Stimulated activated CD4-positive, alpha-beta T cell treated with anti-CD3 and anti-CD28 coated beads, Interleukin-1b, Interleukin-23, amount 100 ng/mL, for 1 hour (primary cell): ENCODE measurements at places on chromosomes 2 and 18.

- DNase-seq: no peak
Measured at GRCh38 chr2:118554616-118555015, 292.8 kb downstream of the EN1 start.

DNA sequence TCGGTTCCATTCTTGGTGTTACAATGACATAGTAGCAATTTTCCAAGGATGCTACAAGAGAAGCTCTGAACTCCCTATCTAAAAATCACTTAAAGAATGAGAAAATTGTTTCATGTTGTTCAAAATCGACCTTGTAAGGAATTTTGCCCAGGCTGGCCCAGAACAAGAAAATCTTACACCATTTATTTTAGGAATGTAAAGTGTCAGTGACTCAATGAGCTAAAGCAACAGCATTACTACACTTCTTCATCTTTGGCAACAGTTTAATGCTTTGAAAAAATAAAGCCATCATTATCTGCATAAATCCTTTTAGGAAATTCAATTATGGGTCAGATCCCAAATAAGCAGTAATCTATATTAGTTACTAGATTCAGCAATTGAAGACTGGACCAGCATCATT, 38.6 kb downstream of the SLC25A12 start:
- no peak for DNase-seq

DNA sequence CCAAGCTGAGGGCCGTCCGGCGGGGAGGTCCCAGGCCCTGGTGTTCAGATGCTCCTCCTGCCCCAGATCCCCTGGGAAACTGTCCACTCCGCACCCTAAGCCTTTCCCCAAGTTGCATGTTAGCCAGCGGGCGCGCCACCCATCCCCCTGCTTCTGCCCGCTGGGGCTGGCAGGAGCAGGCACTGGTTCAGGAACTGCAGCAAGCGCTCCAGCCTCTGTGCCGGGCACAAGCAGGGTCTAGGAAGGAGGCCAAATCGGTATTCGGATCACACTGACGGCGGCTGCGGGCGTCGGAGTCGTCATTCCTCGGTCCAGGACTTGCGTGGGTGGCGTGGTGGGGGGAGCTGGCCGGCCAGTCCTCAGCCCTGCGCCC, 53.7 kb downstream of the FAM168B start:
- no peak for DNase-seq

DNA sequence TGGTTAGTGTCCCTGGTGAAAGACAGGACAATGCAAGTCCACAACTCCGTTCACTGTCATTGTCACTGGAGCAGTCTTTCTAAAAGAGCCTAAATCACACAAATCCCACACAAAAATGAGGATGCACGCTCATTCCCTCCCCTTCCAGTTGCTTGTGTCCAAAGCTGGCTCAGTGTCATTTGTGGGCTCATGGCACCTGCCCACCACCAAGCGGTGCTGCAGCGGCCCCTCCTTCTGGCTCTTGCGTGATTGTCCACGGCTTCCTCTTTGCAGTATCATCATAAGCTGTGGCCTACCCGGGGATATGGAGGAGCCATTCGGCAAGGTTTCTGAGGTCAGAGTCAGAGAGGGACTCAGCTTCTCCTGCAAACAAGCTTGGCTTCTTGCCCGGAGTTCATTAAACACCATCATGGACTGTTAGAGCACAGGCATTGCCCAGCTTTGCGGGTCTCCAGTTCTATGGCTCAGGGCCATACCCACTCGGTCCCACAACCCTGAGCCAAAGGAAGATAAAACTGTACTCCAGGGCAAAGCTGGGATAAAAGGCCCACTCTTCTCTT, 179.4 kb upstream of the AGAP1 start:
- DNase-seq: no peak

DNA sequence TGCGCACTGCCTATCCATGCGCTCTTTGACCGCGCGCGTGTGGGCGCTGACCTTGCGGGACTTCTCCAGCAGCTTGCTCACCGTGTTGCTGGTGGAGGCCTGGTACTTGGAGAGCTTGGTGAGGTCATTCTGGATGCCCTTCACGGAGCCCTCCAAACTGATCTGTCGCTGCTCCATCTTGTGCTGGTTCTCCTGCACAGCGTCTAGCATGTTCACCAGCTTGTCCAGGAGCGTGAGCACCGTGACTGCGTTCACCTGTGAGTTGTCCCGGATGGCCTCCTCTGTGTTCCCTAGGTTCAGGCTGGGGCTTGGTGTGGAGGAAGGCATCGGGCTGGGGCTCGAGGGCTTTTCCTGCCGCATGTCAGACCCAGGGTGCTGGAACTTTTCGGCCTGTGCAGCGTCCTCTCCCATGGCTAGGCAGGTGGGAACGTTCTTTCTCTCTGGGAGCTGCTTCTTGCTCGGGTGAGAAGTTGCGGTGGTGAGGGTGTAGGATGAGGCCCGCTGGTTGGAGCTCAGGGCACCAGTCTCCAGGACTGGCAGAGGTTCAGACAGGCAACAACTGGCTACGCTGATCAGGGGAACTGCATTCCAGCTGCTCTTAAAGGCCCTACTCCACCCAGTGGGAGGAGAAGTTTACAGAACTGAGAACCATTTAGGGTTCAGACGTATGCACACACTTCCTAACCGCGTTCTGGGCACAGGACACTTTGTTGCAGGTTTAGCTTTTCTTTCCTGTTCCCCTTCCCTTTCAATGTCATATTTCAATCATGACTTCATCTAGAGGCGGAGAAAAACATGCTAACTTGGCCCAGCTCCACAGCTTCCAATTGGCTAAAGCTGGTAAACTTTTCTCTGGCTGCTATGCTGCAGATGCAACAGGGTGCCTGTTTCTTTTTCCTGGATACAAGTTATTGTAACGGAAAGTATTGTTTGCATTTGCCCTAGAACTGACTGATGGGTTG, at the start of gene CAVIN2:
CAVIN2 (minus strand) TSS at position 574 of the 962 bp plus-strand sequence; CDS start at position 411, 163 bp downstream.
- no peak for DNase-seq

GRCh38 chr2:226247289-226248275, 552.0 kb downstream of the IRS1 start:
- DNase-seq: no peak

DNA sequence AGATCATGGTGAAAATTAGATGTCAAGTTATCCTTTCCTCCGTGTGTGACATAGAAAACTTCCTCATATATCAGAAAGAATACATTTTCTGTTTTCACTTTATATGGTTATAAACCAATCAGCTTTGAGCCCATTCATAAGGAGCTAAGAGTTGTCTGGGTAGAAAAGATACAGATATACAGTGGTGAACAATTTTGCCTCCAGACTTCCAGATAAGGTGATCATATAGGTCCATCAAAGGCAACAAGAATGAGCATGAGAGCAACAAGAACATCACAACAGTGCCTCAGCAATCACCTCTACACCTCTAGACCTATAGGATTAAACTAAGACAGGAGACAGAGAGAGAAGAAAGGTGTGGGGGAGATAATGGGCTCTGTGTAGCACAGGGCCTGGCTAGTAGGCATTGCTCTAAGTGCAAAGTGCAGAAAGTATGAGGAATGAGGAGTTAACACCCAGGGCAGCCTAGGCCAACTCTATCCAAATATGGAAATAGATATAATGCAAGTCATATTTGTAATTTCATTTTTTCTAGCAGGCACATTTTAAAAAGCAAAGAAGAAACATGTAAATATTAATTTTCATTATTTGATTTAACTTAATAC, 8.3 kb downstream of the TNP1 start:
- DNase-seq: no peak

- no peak for DNase-seq
Measured at GRCh38 chr2:113018509-113018908, 13.2 kb downstream of the IL36A start.

DNA sequence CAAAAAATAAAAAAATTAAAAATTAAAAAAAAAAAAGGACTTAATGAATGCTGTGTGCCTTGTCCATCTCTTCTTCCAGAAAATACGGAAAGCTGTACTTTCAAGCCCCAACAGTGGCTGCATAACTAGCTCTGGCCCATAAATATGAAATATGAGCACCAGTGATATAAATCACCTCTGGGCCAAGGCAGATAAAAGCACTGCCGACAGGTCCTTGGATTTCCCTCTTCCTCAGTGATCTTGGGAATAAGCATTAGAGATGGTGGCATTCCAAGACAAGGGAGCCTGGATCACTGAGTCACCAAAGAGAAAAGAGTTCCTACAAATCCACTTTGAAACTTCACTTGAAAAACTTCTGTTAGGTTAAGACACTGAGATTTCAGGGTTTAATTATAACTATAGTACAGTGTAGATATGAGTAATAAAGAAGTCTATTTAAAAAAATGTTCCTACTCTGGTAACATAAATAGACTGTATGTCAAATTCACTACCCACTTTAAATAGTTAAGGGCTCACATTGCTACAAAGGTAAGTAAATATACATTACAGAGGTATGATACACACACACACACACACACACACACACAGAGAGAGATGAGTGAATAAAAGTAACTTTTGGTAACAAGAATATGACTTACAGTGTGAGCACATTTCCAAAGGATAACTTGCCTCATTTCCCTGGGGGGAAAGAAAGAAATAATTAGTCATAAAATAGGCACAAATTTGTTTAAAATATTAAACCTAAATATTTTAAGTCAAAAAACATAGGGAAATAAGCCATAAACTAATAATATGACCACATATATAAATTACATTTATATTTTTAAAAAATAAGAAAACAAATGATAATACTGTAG, 35.6 kb downstream of the PPP3R1 start:
- DNase-seq: no peak

DNA sequence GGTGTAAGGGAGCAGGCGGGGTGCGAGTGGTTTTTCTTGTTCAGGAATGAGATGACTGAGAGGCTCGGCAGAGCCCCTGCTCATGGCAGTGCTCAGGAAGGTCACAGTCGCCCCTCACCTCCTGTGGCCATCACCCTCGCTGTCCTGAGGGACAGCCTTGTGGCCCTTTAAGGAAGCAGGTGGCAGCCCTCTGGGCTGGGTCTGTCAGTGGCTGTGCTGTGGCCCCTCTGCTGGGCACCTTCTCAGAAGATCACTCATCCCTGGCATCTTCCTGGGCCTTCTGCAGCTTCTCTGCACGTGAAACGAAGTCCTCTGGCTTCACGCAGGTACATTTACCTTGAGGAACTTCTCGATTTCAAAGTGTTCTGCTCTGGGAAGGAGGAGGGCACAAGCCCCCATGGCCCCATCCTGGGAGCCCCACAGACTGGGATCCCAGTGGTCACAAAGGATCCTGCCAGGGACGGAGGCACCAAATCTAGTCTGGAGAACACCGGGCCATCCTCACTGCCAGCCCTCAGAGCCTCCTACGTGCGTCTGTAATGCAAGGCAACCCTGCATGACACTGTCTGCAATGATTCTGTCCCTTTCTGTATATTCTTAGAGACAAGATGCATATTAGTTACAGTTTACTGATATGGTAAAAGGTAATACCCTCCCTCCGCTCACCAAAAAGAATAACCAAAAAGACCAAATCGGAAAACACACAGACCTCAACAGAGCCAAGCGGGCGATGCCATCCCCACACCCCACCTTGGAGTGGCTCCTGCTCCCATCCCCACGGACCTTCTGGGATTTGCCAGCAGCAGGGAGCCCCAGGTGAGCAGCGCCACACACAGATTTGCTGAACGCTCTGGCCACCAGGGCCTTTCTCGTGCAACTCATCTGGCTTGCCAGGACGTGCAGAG, 25.9 kb upstream of the FAHD2A start:
- no peak for DNase-seq

- no peak for DNase-seq
Measured at GRCh38 chr18:23550898-23551297, 35.4 kb downstream of the NPC1 start.

- DNase-seq: no peak
Measured at GRCh38 chr2:159459279-159459678, 157.1 kb downstream of the BAZ2B start.

DNA sequence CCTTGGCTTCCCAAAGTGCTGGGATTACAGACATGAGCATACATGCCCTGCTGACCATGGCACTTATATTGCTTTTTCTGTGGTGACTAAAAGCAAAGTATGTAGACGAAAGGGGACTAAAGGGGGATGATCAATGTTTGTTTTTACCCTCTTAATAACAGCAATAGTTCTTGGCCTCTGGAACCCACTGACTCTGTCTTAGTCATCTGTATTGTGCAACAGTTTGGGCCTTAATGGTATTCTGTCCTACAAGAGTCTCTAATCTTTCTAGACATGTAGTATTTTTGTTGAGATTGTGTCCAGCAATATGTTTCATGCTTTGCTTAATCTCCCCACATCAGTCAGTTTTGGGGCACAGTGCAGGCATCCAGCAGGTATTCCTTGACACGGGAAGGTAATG, 359.9 kb upstream of the FANCL start:
- no peak for DNase-seq

DNA sequence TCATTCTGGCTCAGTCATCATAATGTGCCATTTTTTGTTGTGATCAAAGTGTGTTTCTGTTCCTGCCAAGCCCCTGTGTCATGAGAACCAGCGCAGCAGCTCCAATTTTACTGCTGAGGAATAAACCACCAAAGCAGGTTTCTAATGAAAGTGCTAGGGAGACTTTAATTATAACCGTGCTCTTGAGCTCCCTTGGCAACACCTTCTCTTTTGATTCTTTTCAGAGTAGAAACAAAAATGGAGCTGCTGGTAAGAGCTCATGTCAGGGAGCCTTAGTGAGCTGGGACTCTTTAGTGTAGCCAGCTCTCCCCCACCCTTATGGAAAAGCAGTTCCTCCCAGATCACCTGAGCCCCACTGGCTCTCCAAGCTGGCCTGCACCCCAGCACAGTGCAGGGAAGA, 74.3 kb downstream of the LYPD1 start:
- DNase-seq: no peak

- DNase-seq: no peak
Measured at GRCh38 chr2:64605991-64606478, 47.7 kb downstream of the SERTAD2 start.

- DNase-seq: no peak
Measured at GRCh38 chr2:107078584-107078983, 192.6 kb upstream of the ST6GAL2 start.

DNA sequence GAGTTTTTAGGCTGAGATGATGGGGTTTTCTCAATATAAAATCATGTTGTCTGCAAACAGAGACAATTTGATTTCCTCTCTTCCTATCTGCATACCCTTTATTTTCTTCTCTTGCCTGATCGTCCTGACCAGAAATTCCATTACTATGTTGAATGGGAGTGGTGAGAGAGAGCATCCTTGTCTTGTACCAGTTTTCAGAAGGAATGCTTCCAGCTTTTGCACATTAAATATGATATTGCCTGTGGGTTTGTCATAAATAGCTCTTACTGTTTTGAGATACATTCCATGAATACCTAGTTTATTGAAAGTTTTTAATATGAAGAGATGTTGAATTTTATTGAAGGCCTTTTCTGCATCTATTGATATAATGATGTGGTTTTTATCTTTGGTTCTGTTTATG, 181.8 kb downstream of the GBX2 start:
- no peak for DNase-seq

GRCh38 chr2:217307023-217307422, 447.2 kb upstream of the TNP1 start:
- DNase-seq: no peak

GRCh38 chr18:28855524-28855923, 678.6 kb upstream of the CDH2 start:
- no peak for DNase-seq
